ENCODE measurements at places on chromosomes 16 and 17. TPM values are rescaled to one million over a fixed set of nuclear protein-coding genes. Genes with fewer than 3 reads are reported as not detected.

DNA sequence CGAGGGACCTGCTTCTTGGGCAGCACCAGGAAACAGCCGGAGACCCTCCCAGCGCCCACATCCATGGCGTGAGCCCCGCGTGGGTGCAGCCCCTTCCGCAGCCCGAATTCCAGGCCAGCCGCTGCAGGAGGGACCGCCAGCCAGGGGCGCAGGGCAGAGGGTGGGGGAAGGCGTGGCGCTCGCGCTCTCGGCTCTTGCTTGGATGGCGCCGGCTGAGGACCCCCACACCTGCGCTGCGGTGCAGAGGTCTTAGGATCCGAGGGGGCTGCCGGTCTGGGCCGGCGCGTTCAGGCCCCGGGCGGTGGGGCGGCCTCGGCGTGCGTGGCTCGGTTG is 28.8 kb downstream of the ACTG1 start:
- no peak for DNase-seq

- DNase-seq, result no peak
These were observed 25.6 kb downstream of the CMTR2 start for GRCh38 chr16:71263582-71263981.

- DNase-seq, result no peak
These were observed 126.3 kb upstream of the HSBP1 start for GRCh38 chr16:83681381-83681956.

NPIPB2 gene
- total RNA-seq, result 15.0 TPM

DNA sequence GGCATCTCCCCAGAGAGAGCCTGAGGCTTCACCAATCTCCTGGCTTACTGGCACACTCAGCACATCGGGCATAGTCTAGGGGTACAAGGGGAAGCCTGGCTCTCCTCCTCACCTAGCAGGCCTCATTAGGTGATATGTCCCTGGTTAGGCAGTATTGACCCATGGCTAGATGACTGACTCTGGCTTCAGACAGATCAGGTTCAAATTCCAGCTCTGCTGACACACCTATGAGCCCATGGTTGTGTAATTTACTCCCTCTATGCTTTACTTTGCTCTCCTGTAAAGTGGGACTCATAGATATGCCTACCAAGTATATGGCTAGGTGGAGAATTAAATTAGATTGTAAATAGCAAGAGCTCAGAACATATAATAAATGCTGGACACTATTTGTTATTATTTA is 157.3 kb upstream of the IRX3 start:
- no peak for DNase-seq

ELOB gene
- 282 TPM for total RNA-seq

FKBP10 gene
- total RNA-seq, result 291 TPM

DNA sequence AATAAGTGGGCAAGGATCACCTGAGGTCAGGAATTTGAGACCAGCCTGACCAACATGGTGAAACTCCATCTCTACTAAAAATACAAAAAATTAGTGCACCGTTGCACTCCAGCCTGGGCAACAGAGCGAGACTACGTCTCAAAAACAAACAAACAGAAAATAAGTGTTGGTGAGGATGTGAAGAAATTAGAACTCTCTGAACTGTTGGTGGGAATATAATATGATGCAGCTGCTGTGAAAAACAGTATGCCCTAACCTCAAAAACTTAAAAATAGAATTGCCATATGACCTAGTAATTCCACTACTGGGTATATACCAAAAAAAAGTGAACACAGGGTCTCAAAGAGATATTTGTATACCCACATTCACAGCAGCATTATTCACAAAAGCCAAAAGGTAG is 26.1 kb downstream of the GLG1 start:
- no peak for DNase-seq

C17orf50 gene
- 0.23 TPM for total RNA-seq

GRCh38 chr16:24490866-24491265 is 48.5 kb upstream of the RBBP6 start:
- no peak for DNase-seq

- DNase-seq, result peak; percentile 88
These were observed 11.8 kb upstream of the CLTC start for GRCh38 chr17:59607817-59608403.

- peak; percentile 90 for DNase-seq
These were observed 647 bp downstream of the PRSS8 start for GRCh38 chr16:31134625-31135534.

OR4D1 gene
- total RNA-seq, result 0.08 TPM

- no peak for DNase-seq
These were observed 214.0 kb downstream of the CDH11 start for GRCh38 chr16:64907844-64908243.

C16orf46 gene
- total RNA-seq, result 1.6 TPM

DNA sequence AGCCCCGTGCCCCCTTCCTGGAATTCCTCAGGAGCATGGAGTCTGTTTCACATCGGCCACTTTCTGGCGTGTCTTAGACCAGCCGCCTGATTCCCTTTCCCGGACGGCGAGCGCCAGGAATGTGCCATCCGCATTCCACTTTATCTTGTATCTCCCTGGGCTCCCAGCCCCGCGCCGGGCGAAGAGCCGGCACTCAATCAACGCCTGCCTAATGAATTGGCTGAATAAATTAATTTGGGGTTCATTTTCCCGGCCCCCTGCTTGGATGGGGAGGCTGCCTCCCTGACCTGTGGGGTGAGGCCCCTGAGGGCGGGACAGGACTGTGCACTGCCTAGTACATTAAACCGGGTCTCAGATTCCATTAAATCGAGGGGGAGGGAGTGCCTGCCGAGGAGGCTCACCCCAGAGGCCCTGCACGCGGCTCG is 282.3 kb upstream of the TNRC6C start:
- DNase-seq, result no peak

DNA sequence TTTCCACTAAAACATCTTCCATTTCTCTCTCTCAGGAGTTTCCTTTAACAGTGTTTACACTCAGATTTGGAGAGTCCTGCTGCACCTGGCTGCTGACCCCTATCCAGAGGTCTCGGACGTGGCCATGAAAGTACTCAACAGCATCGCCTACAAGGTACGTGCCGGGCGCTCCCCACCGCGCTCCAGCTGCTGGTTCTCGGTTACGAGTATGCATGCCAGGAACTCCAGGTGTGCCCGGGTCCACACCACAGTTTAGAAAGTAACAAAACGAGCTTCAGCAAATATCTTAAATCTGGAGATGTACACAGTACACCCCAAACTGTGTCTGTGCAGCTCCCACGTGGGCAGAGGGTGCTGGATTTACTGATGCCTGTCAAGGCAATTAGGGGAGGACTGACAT is 82.9 kb upstream of the CHMP6 start:
- DNase-seq, result no peak

DNA sequence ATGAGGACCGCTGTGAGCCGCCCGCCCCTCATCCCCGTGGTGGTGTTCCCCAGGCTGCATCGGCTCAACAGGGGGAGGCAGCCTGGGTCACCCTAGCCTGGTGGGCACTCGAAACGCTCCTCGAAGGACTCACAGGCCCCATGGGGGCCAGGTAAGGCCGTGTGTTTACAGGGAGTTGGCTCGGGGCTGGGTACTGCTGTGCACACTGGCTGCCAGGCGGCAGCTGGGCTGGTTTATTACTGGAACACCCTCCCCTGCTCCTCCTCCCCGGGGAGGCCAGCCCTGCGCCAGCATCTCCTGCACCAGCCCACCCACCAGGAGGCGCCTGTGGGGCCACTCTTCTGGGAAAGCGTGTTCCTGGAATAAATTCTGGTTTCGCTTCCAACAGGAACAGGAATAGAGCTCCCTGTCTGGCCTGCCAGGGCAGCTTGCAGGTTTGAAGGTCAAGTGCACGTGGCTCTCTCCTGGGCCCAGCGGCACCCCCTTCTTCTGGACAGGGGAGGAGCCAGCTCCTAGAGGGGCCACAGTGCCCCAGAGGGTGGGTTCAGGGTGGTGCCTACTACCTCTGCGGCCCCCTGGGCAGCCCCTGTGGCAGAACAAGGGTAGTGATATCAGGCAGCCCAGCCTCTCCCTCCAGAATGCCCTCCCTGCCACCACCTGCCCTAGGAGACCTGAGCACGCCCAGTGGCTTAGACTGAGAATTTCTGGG is 11.3 kb downstream of the MCRIP1 start:
- peak; percentile 90 for DNase-seq

DNA sequence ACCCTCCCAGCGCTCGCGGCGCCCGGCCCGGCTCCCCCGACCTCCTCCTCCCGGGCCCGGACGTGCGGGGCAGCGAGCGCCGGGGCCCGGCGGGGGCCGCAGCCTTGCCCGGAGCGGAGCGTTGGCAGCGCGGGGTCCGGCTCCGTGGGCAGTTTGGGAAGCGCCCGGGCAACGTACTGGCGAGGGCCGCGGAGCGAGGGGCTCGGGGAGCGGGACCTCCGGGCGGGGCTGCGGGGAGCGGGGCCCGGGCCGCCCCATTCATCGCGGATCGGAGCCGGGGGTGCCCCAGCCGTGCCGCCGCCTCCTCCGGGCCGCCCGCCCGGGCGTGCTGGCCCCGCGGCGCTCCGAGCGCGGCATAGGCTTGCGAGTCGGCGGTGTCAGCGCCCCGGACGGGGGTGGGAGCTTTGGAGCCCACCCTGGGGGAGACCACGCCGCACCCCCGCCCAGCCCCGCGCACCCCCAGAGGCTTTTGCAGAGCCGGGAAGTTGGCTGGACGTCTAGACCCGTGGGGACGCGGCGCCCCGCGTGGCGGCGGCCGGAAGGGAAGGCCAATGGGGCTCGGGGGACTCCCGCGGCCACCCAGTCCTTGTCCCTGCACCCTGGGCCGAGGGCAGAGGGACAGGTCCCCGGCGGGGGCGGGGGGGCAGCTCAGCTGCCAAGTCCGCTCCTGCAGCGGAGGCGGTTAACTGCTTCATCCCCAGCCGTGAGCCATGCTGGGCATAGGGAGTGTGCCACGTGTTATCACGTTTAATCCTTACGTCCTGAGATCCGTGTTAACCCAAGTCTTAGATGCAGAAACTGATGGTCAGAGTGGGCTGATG is 852 bp downstream of the ZNF469 start:
- peak; percentile 72 for DNase-seq

DNA sequence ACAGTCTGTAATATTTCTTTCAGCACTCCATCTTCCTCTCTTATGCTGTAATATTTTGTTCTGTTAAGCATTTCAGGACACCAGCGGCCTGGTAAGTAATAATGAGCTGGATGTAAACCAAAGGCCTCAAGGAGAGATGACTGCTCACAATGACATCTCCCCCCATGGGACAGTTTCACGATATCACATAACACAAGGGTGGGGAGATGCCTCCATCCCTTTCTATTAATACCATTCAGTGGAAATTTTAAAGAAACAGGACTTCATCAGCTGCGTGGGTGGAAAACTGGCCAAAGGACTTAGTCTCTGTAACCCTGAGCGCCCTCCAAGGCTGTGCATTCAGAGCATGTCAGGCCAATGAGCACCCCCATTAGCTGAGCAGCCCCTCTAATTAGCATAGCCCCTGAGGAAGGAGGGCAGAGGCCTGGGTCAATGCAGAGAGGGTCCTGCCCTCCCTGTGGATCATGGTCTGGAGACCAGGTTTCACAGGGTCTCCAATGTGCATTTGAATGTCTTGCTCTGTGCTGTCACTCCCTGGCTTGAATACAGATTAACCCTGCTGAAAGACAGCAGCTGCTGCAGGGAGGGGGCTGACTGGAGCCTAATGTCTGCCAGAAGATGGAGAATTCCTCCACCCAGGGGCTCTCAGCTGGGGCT is 156.4 kb downstream of the HS3ST2 start:
- no peak for DNase-seq
